ENCODE measurements at places on chromosomes 2 and 18.

DNA sequence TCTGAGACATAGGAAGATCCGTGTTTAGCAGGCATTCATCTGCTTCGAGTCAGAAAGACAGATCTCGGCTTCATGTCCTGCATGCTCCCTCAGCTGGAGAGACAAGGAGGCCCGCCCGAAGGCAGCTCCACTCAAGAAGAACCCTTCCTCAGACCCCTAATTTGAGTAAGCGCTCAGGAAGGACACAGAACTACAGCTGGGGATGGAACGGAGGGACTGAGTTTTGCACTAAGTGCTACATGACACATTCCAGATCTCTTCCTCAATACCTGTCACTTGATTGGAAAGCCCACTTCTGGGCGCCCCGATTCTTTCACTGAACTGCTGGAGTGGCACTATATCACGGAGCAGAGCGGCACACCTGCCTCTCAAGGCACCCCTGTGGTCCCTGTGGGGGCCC is 185.6 kb upstream of the PXDN start:
- DNase-seq: no peak

- no peak for DNase-seq
These were observed 439.2 kb upstream of the REG3G start for GRCh38 chr2:78586316-78586715.

GRCh38 chr18:12011199-12011956 is 30.1 kb downstream of the IMPA2 start:
- DNase-seq: no peak

- peak; percentile 25 for DNase-seq
These were observed 91.1 kb downstream of the RBMS1 start for GRCh38 chr2:160402501-160402900.

DNA sequence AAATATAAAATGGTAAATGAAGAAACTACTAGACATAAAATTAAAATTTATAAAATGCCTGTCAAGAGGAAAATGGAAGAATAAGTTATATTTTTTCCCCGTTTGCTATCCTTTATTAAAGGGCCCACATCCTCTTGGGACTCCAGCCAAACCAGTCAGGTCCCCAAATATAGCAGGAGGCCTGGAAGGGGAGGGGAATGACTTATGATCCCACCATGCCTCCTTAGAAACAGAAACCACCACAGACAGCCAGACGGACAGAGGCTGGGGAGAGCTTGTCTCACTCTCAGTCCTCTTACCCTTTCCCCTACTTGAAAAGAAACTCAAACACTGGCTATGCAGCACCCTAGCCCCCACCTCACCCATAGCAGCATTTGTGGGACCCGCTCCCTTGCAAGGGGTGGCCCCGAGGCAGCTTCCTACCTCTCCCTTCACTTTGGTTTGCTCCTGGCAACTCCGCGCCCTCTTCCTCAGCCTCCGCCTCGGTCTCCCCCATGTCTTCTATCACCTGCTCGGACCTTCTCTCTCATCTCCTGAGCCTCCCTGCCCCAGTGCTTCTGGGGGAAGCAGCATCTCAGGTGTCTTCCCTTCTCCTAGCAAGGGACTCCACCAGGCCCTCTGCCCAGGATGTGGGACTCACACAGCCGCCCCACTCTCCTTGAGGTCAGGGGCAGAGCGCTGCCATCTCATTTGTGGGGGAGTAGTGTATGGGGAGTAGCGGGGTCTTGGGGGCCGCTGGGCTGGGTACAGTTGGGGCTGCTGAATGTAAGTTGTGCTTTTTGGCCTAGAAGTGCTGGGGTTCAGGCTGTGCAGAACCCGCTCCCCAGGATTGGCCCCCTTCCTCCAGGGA is 37.4 kb upstream of the ANKRD62 start:
- no peak for DNase-seq

DNA sequence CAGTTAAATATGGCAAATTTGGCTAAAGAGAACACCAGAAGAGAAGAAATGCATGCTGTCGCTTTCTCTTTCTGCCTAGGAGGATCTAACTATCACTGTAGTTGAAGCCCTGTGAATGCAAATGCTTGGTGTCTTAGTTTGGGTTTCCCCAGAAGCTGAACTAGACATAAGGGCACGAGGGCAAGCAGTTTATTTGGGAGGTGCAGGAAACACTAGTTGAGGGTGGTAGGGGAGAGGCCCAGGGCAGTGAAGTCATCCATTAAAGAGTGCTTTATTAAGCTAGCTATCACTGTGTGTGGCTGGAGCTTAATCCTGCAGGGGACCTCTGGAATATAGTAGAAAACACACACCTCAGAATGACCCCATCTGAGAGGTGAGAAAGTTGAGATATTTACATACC is 639.8 kb upstream of the ZEB2 start:
- DNase-seq: peak; percentile 11

DNA sequence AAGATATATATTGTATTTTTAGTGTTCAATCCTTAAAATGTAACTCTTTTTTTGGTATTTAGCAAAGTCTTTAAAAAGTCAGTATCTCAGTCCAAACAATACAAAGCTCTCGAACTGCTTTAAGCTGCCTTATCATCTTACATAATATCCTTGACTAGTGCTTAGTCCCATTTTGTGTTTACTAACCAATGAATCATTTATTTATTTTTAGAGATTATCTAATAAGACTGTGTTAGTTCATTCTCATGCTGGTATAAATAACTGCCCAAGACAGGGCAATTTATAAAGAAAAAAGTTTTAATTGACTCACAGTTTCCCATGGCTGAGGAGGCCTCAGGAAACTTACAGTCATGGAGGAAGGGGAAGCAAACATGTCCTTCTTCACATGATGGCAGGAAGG is 248.3 kb upstream of the KYNU start:
- DNase-seq: peak; percentile 17

DNA sequence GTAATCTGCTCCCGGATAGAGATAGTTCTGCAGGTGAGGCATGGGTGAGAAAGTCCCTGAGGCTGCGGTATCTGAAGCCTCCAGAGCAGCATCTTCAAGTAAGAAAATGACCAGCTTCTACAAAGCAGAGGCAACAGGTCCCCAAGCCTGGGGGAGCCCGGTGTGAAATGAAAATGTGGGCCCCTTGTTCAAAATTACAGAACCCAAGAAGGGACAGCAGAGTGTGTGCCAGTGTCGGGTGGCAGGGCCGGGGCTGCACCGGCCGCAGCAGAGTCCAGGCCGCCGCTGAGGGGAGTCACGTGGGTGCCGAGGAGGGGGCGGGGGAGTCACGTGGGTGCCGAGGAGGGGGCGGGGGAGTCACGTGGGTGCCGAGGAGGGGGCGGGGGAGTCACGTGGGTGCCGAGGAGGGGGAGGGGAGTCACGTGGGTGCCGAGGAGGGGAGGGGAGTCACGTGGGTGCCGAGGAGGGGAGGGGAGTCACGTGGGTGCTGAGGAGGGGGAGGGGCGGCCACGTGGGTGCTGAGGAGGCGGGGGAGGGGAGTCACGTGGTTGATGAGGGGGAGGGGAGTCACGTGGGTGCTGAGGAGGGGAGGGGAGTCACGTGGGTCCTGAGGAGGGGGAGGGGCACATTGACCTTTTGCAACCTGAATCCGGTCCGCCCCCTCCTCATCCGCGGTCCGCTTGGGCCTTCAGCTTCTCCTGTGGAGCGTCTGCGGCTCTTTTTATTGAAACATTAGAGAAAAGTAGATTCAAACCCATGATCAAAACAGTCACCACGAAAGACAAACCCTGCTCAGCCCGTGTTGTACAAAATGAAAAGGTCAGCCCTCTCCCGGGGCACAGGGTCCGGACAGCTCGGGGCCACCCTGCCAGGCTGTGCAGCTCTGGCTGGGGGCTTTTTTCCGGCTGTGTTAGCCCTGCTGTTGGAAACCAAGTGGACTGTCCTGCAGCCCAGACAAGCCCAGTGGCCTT is 10.4 kb downstream of the COLEC11 start:
- DNase-seq: peak; percentile 29
